ENCODE measurements at places on chromosomes 1 and 21.

- no peak for DNase-seq
These were observed 58.0 kb downstream of the PUM1 start for GRCh38 chr1:31007462-31007991.

- no peak for DNase-seq
These were observed 82.6 kb upstream of the EDEM3 start for GRCh38 chr1:184836934-184837895.

DNA sequence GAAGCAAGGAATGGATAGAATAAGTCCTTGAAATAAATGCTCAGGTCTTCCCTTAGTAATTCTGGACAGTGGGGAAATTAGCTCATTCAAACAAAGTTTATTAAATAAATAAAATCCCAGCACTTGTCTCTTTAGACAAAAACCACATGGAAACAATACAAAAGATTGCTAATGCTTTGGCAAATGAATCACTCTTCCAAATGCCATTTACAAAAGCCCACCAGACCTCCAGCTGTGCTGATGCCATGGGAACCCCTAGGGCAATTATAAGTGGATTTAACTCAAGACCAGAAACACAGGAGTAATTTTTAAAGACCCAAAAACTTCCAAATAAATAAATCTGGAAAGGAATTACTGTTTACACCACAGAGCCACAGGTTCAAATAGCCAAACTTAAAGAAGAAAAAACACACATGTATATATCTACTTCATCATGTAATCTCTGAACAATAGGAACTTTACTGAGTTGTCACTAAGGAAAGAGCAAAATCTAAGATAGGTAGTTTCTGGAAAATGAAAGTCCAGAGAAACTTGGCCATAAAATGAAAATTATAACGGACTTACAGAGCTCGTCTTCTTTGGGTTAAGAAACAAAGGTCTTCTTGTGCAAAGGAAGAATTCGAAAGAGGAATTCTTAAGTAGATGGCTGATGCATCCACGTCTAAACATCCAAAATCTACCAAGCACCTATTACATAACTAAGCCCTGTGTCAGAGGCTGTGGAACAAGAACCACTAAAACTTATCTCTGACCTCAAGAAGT lies 399.4 kb downstream of the SMYD3 start:
- no peak for DNase-seq

- no peak for DNase-seq
These were observed 37.8 kb upstream of the WNT2B start for GRCh38 chr1:112470966-112471365.

DNA sequence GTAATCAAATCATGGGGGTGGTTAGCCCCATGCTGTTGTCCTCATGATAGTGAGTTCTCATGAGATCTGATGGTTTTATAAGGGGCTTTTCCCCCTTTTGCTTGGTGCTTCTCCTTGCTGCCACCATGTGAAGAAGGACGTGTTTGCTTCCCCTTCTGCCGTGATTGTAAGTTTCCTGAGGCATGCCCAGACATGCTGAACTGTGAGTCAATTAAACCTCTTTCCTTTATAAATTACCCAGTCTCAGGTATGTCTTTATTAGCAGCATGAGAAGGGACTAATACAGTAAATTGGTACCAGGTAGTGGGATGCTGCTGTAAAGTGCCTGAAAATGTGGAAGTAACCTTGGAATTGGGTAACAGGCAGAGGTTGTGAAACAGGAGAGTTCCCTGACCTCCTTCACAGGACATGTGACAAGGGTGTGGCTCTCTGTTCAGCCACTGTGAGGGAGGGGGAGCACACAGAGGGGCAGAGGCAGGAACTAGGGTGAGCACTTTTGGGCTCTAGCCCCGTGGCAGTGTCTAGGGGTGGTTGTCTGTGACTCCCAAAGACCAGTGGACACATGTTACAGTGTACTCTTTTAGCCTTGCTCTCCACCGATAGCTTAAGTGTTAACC lies 105.3 kb downstream of the BACH1 start:
- no peak for DNase-seq

DNA sequence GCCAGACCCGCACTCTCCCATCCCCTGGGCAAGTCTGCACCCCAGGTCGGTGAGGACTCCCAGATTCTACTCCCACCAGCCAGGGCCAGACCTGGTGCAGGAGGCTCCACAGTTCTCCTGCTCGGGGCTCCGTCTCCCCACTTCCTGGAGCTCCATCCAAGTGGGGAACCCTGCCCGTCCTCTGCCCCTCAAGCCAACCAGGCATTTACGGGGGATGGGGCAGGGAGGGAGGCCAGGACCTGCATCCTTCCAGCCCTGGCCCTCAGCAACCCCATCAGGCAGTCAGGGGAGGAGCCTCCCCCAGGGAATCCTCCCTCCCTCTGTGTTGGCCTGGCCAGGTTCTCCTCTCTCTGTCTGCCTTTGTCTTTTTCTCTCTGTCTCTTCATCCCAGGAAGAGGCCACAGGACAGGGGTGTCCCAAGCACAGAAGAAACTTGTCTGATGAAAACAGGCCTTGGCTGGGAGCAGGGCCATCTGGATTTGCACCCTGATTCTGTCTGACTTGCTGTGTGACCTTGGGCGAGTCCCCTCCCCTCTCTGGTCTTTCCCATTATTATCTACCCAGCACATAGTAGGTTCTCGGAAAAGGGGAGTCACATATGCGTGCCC lies 18.5 kb upstream of the EPHA2 start:
- no peak for DNase-seq

- DNase-seq: no peak
These were observed 229.3 kb downstream of the PRDM2 start for GRCh38 chr1:13929313-13929712.

DNA sequence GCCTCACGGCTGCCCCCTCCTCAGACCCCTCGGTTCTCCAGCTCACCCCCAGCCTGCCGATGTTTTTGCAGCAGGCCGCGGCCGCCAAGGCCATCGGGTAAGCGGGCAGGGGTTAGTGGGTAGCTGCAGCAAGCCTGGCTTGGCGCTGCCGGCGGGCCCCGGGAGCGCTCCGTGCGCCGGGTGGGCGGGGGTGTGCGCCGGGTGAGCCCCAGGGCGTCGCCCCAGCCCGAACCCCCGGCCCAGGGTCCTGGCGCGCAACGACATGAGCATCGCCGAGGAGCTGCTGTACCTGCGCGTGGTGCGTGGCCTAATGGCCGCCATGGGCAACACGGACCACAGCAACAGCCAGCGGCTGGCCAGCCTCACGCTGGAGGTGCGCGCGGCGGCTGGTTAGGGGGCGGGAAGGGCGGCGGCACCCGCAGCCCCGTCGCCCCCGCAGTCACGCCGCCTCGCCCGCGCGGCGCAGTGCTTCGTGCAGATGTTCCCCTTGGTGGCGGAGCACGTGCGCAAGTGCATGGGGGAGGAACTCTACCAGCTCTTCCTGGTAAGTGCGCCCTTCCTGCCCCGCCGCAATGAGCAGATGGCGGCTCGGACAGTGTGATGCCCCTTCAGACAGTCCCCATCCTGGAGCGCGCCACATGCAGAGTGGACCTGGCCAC lies 6.5 kb downstream of the RNU5D-1 start:
- DNase-seq: no peak

DNA sequence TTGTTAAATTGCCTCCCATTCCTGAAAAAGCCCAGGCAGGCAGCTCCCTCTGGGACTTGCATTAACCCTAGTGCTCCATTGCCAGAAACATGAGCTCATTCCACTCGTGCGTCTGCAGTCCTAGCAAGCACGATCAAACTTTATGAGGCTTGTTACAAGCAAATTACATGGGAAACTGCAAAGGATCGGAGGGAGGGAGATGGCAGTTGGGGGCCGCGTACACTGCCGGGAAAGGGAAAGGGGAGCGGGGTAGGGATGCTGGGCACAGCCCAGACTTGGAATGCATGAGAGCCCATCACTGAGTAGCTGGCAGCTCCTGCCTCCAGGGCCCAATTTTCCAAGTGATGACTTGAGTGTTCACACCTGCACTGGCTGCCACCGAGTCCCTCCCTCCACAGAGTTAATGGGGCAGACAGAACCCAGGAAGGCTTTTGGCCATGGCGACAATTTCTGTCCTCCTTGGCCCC lies 169.9 kb downstream of the BRINP2 start:
- DNase-seq: no peak

DNA sequence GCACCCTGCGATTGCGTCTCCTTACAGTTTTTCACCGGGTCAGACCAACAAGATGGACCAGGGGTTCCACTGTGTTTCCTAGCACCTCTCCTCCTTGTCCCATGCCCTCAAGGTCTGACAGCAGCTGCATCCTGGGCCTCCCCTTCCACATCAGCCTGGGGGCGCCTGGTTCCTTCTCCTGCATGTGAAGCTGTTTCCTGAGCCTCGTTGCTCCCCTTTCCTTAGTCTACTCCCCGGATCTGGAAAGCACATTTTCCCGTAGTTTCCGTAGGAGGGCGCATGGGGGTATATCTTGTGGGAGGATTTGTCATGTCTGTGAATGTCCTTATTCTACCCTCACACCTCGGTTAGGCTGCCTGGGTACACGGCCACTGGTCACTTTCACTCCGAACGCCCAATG lies 6.1 kb downstream of the PRDM15 start:
- no peak for DNase-seq

DNA sequence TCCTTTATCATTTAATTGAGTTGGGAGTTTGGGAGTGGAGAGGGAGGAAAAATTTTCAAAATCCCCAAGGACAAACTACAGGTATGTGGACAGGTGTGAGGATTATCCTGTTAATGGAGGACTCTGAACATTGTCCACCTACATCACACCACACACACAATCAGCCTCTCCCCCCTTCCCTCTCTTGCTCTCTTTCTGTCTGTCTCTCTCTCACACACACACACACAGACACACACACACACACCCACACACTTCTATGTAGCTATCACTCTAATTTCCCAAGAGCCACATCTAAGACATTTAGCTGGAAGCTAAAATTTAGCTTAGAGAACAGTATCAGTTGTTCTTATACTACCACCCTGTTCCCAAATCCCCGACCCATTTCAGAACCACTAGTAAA lies 1.5 kb downstream of the S100A8 start:
- DNase-seq: no peak

- no peak for DNase-seq
These were observed 119.2 kb upstream of the KIAA1614 start for GRCh38 chr1:180793451-180793850.

DNA sequence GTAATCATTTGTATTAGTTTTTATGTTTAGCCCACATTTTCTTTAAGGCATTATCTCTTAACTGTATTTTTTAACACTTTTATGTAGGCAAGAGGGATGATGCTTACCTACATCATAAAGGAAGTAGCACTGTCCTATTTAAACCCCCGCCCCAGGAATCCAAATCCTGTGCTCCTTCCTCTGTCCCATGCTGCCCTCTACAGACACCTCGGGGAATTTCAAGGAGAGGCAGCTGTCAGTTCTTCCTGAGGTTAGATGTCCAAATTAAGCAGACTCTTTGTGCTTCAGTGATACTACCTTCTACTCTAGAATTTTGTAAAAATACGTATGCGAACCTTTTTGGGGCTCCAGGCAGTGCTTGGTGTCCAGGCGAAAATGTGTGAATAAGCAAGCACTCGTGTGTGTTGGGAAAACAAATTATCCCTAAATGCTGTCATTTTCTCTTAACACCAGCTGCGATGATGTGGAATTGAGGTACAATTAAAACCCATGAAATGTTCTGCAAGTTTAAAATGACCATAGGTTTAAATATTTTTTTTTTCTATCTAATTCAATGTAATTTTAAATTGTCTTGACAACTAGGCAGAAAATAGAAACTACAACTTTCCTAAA lies 19.2 kb downstream of the CRCT1 start:
- DNase-seq: no peak

DNA sequence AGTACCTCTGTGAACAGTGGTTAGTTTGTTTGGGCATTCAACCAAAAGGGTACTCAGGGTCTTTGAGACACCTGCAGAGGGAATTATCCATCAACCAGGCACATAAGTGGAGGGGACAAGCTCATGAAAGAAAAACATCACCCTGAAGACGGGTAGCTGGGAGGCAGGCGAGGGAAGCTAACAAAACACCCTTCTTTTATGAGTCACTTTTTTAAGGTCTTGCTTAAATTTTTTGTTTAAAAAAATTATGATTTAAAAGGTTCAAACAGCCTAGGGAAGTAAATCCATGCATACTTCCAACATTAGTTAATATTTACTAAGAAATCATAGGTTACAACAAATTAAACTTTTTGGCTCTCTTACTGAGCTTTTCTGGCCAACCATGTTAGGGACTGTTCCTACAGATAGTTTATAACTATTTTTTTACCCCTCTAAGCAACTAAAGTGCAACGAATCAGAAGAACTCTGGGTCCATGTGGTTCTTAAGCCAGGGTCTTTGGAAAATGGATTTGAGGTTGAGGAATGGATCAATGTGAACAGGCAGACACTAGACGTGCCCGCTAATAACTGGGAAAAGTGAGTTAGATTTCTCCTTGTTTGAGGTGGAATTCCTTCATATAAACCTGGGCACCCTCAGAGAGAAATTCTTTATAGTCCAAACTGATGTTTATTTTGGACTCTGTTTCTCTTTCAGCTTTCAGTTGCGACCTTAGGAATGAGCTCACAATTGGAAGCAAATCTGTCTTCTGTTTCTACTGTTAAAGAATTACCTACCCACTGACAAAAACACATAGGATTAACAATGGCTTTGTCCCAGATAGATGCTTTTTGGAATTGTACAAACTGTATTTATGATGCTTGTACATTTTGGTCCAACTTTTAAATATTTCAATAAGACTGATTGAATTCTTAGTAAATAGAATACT lies 123.0 kb downstream of the LYPLAL1 start:
- no peak for DNase-seq

GRCh38 chr1:163361123-163361934 lies 39.6 kb downstream of the NUF2 start:
- DNase-seq: no peak

DNA sequence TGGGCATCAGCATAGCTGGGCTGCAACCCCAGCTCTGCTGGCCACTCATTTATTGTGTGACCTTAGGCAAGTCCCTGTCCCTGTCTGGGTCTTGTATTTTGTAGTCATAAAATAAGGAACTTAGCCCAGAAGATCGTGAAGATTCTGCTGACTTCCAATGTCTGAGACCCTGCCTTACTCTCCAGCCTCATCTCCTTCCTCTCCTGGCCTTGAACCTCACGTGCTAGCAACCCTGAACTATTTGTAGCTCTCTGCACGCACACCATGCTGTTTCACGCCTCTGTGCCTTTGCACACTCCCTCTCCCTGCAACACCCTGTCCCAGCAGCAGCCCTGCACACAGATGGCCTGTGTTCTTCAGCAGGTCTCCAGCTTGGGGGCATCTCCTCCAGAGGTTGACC lies 121.1 kb downstream of the LACTBL1 start:
- no peak for DNase-seq
